ENCODE measurements at places on chromosomes 5 and 9.

GRCh38 chr9:131258698-131259431 lies 17.4 kb downstream of the FAM78A start:
- no peaks in the 10 kb centered on the region for H3K4me1 ChIP-seq
- no peak overlapping the region for H3K4me3 ChIP-seq
- no peak for DNase-seq
- H3K27ac ChIP-seq: no peak overlapping the region

- H3K4me1 ChIP-seq: no peaks in the 10 kb centered on the region
- no peak overlapping the region for H3K4me3 ChIP-seq
- no peaks in the 10 kb centered on the region for H3K27me3 ChIP-seq
- no peak overlapping the region for H3K27ac ChIP-seq
- no peak for DNase-seq
These were observed 1.4 kb upstream of the QRFP start for GRCh38 chr9:130897848-130898551.

GRCh38 chr5:171336521-171337209 lies 27.6 kb downstream of the TLX3 start:
- DNase-seq: no peak
- H3K4me3 ChIP-seq: peak overlapping the region; percentile 20
- no peaks in the 10 kb centered on the region for H3K36me3 ChIP-seq

DNA sequence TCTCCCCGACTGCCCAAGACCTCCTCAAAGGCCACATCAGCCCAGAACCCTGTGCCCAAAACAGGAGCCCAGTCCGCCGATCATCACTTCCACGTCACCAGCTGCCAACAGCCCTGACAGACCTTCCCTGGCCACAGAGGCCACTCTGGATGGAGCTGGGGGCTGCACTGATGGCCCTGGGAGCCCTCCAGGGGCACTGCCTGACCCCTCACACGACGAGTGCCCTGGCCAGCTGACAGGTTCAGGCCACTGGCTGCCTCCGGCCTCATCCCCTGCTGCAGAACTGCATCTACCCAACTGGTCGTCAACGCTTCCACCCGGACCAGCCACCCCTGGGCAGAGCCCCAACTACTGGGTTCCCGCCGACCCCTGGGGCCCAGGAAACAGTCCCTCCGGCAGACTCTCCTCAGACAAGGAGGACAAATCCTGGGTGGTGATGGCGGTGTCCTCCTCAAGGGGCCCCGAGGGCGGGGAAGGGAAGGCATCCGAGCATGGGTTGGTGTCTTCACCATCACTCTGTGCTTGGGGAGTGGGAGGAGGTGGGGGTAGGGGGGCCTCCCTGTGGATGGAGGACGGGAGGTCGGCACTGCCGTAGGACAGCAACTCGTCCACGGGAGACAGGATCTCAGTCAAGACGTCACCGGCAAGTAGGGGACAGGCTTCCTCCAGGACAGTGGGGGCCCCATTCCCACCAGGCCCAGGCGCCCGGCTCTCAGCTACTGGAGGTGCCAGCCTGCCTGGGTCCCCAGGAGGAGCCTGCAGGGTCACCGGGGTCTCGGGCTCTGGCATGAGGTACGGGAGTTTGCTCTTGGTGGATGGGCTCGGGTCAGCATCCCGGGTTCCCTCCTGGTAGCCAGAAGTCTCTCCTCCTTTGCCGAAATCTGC lies 7.9 kb upstream of the QSOX2 start:
- no peaks in the 10 kb centered on the region for H3K4me1 ChIP-seq
- no peak overlapping the region for H3K27ac ChIP-seq
- H3K36me3 ChIP-seq: no peaks in the 10 kb centered on the region
- no peak for DNase-seq
- no peak overlapping the region for H3K4me3 ChIP-seq

GRCh38 chr5:111384220-111384619 lies 128.1 kb downstream of the STARD4 start:
- no peak overlapping the region for H3K27ac ChIP-seq
- no peak overlapping the region for H3K4me3 ChIP-seq
- DNase-seq: no peak
- H3K36me3 ChIP-seq: no peaks in the 10 kb centered on the region
- no peaks in the 10 kb centered on the region for H3K27me3 ChIP-seq
